ENCODE measurements at places on chromosomes 6 and 20.

- DNase-seq: no peak
These were observed 102.0 kb downstream of the HIVEP1 start for GRCh38 chr6:12114055-12114503.

DNA sequence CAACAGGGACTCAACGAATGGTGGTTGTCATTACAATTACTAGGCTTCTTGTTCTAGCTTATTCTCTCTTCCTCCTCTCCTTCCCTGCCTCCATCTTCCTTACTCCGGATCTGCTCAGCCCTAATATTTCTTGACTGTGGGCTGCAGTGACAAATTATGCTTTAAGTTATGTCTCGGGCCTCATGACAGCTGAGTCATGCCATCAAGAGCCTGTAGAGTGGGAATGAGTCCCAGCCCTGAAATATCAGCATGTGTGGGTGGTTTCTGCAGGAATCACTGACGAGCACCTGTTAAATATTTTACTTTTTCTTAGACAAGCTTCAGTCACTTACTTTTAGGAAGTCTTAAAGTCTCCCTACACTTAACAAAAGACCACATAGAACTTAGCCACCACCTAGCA, 83.1 kb upstream of the CBLN4 start:
- no peak for DNase-seq

GRCh38 chr6:149032599-149033405, 284.7 kb upstream of the TAB2 start:
- peak; percentile 96 for DNase-seq

- DNase-seq: no peak
These were observed 32.6 kb downstream of the DSTN start for GRCh38 chr20:17602493-17602892.

DNA sequence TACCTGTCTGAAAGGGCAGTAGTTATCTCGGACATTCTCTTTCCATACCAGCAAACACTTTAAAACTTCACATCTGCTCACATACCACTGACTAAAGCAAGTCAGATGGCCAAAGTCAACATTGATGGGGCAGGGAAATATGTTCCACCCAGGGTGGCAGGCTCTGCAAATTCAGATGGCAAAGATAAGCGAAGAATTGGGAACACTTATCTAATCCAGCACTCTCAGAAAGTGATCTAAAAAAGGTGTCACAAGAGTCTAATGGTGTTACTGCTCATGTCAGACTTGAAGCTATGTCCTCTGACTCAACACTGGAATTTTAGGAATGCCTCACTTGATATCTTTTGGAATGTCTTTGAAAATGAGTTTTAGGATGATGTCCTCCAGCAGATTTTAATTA, 1086.2 kb downstream of the KIF16B start:
- DNase-seq: no peak

- DNase-seq: no peak
These were observed 24.0 kb upstream of the CTNNBL1 start for GRCh38 chr20:37669773-37670236.

- DNase-seq: peak; percentile 89
These were observed 599.4 kb upstream of the CITED2 start for GRCh38 chr6:139973669-139974344.

DNA sequence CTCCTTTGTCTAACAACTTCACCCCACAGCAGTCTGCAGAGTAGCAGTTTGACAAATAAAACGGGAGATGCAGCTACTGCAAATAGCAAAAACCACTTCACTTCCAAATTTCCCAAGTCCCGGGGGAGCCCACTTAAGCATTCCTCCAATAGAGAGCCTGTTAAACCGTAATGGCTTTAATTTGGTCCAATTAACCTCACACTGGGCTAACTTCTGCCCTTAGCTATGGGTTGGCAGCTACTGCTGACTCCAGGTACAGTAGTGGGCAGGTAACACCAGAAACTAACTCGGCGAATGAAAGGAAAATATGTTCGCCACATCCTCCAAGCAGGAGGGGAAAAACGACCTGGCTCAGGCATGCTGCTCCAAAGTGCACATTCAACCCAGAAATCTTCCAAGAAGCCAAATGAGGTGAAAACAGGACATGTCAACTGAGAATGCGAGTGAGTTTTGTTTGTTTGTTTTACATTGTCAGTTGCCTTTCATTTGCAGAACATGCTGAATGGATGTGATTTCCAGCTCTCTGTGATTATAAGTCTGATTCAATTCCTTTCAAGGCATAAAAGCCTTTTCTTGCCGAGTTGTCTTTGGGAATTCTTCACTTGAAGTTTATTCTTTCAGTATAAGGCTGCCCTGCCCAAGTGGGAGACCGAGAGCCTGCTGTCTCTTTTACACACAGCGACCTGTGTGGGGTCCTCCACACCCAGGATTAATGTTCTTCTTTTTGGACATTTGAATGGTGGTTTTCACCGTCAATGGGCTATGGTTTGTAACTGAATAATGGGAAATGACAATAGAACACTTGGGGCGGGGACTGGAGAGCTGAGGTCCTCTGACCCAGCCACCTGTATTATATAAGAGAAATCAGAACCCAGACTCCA, 117.3 kb upstream of the ARMC2 start:
- no peak for DNase-seq

DNA sequence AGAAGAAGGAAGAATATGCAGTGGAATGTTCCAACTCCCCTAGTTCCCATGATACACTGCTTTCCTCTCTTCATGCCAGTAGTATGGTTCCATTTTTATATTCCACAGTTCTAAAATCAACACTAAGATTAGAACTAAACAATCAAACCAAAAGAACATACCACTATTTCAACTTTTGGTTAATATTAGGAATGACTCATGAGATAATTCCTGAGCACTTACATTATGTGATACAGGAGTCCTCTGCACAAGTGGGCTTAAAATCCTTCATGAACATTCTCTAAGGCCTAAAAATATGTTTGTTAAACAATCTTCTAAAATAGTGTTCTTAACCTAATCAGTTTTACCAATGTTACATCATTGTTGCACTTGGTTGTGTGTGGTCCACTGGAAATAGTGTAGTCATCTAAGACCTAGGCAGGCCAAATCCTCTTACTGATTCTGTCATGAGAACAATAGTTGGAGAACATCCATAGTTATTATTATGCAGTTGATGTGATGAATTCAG, 30.3 kb upstream of the RCAN2 start:
- DNase-seq: no peak

DNA sequence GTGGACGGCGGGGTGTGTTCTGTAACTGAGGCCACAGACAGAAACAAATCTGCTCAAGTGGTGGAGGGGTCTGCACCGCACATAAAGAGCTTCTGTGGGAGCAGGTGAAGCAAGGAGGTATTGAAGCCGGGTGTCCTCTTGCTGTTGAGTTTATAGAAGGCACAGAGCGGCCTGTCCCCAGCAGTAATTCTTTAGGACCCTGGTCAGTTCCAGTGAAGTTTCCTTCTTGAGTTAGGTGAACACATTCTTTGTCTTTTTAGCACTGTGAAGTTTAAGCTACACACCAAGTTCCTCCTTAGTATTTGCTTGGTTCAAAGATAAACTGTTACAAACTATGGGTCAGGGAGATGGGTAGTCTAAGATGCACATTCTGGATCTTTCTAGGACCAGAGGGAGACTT, 6.1 kb downstream of the PRDM1 start:
- no peak for DNase-seq

DNA sequence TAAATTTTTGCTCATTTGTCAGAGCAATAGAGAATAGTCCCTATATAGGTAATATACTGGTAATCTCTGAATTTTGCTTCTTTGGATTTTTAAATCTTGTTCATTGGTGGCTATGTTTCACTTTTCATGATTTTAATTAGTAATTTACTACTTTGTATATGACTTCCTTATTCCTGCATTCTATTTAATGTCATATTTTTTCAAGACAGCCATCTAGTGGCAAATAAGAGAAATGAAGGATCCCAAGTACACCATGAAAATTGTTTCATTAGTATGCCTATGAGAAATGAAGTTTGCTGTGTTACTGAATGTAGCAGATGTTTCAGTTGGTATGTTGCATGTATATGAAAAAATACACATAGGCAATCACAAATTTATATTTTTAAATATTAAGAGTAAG, 82.4 kb downstream of the ZNF292 start:
- peak; percentile 55 for DNase-seq

- no peak for DNase-seq
These were observed 511.8 kb upstream of the ID4 start for GRCh38 chr6:19325335-19325789.

DNA sequence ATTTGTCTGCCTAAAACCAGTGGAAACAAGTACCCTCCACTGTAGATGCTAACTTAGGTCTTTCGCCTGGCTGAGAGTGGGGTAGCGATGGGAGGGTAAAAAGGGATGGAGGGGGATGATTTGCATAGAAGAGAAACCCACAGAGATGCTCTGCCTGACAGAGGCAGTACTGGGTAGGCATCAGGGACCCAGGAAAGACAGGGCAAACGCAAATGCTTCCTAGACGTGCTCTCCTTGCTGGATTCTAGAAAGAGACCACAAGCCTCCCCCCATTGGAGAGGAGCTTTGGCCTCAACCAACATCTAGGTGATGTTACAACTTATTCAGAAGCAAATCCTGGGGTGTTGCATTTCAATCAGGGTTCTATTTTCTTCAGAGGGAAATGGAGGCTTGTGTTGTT, 3.2 kb downstream of the OLIG3 start:
- DNase-seq: no peak

DNA sequence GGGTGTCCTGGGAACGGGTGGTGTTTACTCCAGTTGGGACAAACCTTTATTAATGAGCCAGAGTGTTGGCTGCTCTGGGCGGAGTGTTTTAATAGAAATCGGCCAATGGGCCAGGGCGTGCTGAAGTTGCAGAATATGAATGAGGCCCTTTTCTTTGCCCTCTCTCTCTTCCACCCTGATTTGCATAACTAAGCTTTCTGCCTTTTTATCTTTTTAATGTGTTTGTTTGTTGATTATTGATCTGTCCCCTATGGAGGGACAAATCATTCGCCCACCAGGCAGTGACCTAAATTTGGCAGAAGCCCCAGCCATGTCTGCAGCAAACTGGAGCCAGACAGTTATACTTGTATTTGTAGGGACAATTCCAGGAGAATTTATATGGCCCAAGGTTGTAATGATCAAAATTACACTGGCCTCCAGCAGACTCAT, 420.9 kb downstream of the PREX1 start:
- DNase-seq: no peak

DNA sequence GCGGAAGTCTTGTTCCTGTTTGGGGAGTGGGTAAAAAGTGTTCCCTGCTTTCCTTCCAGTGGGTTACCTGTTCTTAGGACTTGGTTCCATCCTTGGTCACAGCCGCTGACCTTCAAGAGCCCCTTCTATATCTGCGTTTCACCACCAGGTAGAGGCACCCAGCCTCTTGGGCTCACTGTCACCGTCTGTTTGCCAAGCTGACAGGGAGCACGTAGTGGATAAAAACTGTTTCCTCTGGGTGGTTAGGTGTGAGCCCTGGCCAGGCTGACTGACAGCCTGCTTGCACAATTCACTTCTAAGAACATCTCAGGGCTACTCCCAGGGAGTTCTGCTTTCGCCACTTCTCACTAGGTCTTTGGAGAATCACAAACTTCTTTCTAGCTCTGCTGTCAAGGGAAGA, 1.8 kb upstream of the JPH2 start:
- DNase-seq: no peak

GRCh38 chr6:126753606-126754005, 364.9 kb upstream of the RSPO3 start:
- DNase-seq: no peak

DNA sequence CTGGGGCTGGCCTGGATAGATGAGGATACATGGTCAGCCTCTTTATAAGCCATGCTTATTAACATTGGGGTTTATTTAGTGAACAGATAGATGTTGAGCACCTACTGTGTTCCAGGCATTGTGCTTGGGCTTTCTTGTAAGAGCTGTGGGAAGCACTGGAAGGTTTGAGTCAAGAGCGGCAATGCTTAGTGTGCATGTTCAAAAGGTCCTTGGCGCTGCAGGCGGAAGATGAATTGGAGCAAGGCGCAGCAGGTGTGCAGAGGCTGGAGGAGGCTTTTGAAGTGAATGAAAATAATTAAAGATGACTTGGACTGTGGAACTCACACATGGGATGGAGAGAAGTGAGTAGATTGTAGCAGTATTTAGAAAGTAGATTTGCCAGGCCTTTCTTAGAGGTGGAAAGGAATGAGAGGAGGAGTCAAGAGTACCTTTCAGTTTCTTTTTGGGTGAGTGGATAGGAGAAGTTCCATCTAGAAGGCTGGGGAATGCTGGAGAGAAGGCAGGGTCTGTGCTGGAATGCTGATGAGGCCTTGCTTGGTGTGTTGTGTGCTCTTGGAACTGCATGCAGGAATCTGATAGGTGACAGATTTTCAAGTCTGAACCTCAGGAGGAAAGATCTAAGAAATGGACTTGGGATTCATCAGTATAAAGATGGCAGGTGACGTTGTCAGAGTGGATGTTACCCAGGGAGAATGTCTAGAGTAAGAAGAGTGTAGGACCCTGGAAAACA, 26.4 kb downstream of the SNX9 start:
- DNase-seq: no peak

DNA sequence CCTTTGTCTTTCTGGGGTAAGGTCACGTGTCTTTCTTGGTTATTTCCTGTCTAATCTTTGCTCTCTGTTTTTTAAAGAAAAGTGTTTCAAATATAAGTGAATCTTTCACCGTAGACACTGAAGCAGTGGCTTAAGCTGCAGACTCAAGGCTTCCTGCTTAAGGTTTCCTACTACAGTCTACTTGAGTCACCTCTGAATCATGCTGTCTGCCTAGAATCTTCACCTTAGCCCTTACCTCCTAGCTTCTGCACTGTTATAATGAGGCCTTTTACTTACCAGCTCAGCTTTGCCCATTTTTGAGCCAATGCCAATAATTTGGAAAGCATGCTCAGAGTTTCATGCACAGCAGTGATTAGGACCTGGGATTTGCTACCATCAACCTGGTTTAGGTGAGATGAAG, 30.6 kb downstream of the ADGRF4 start:
- peak; percentile 68 for DNase-seq

DNA sequence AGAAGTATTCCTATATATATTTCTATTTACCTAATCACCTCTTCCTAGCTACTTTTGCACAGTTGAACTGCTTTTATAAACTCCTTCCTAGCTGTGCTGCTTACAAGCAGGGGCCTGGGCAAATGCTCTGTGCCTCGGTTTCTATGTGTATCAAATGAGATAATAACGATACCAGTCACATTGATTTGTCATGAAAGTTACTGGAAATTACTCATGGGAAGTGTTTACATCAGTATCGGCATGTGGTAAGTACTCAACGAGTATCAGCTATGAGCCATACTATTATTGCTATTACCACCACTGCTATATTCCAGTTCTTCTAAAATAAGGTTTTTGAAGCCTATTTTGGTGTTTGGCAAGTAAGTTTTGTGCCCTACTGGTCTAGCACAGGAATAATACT, 4.9 kb downstream of the LAMA4 start:
- DNase-seq: peak; percentile 83

All from ELR (cell line).